RWPE2 (cell line): ENCODE measurements at places on chromosomes 3 and 15.

DNA sequence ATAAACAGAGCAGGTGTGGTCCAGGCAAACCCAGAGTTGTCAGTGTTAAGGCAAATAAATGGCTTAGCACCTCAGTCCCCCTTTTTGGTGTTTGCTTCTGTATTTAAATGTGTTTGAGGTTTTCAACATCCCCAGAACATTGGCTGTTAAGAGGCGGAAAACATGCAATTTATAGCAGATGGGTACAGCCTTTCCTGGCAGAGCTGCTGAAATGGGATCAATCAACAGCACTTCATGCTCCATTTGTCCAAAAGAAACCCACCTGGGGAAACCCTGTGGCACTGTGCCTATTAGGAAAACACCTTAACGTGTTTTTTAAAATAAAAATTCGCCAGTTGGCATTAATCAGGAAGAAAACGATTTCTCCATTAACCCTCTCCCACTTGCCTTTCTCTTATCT lies 135.4 kb downstream of the MCTP2 start:
- DNase-seq: no peak

DNA sequence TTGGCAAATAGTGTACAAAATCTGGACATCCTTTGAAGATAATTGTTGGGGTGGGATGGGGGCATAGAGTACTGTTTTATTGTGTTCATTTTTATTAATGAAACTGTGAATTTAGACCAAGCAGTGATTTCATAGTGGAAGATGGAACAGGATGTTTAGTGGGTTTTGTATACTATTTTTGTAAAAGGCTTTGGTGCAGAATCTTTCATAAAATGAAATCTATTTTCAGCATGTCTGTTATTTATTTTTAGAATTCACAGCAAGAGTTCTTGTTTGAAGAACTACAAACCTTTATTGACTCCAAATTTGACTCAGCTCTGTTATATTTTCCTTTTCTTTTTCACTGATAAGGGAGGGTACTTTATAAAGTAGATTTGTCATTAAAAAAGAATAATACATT lies 145.4 kb downstream of the AKAP13 start:
- no peak for DNase-seq

- no peak for DNase-seq
Observed at GRCh38 chr3:72680766-72681165, 167.5 kb downstream of the SHQ1 start.

DNA sequence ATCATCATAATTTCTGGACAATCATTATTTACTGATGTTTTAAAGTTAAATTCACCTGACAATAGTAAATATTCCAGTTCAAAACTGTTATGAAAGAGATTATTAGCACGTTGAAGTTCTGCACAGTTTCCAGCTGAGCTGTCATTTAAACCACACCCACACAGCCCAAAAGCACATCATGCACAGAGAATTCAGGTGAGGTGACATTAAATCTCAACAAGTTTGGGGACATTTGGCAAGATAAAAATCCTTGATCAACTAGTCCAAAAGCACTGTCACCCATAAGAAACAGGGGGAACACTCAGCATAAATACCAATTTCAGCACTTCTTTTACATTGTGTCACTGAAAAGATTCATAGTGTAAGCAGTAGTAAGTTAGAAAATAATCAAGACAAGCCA lies 6.9 kb downstream of the NCEH1 start:
- DNase-seq: no peak

- DNase-seq: no peak
Observed at GRCh38 chr3:174749143-174749542, 110.0 kb upstream of the NAALADL2 start.

DNA sequence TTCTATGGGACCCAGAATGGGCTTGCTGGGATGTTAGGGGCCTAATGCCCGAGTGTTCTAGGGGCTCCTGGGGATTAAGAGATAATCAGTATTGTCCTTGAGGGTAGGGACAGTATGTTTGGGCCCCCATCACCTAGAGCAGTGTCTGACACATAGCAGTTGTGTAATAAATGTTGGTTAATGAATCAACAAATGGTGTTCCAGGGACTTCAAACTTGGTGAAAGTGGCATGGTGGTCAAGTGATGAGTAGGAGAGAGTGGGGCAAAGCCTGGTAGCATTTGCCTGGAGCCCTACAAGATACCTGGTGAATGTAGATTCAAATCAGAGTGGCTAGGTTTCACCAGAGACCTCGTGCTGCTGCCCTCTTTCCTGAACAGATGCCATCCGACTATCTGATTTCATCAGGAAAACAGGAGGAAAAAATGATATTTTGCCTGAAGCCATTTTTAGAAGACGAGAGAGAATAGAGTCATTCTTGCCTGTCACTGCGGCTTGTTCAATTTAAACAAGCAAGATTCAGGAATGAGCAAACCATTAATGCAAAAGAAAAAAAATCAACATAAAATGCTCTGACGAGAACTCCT lies 117.3 kb downstream of the RPL22L1 start:
- DNase-seq: no peak

GRCh38 chr3:191982481-191982880 lies 521.5 kb downstream of the PYDC2 start:
- DNase-seq: no peak

DNA sequence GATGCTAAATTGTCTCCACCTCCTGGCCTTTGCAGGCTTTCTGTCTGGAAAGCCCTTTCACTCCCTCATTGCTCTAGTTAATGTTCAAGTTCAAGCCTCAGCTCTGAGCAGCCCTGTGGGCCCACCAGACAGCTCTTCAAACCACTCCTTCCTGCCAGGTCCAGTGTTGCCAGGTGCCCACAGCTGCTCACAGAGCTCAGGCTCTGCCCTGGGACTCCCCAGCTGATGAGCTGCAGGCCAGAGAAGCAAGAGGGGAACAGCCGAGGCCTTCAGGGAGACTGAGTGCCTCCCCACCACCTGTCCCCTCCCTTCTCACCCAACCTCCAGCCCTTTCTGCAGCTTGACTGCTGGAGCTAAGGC lies 1.3 kb upstream of the ZBTB47 start:
- no peak for DNase-seq

GRCh38 chr3:102661707-102662497 lies 227.1 kb downstream of the ZPLD1 start:
- no peak for DNase-seq
